T-helper 1 cell (primary cell): ENCODE measurements at places on chromosomes 6 and 20.

DNA sequence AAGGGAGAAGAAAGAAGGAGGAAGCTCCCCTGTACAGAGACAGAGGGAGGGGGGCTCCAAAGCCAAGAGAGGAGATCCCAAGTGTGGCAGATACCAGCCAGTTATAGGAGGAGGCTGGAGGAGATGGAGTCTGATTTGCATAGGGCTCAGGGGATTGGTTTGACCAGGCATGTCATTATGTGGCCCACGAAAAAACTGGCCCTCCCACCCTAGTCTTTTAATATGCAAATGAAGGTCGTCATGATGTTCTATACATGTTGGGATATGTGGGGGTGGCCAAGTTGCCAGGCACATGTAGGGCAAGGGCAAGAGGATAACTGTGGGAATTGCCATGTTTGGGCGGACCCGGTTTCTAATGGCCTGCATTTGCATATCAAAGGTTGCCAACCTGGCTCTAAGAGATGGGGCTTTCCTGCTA lies 17.6 kb upstream of the ZFP64 start:
- DNase-seq: no peak

GRCh38 chr20:62572980-62573379 lies 69.3 kb upstream of the SLCO4A1 start:
- no peak for DNase-seq

GRCh38 chr6:11729076-11729475 lies 49.5 kb downstream of the ADTRP start:
- DNase-seq: no peak

DNA sequence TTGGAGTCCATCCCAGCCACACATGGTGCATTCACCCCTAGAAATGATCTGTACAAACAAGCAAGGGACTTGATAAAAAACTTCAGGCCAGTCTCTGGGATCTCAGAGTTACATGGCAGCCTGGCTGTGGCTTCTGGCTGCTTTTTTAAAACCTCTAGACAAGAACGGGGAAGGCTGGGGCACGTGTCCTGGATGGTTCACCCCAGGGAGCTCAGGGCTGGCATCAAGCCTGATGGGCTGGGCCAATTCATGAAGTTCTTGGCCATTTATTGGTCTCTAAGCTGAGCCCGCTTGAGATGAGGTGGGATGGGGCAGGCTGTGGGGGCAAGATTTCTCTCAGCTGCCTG lies 10.4 kb upstream of the ZFAND3 start:
- no peak for DNase-seq

DNA sequence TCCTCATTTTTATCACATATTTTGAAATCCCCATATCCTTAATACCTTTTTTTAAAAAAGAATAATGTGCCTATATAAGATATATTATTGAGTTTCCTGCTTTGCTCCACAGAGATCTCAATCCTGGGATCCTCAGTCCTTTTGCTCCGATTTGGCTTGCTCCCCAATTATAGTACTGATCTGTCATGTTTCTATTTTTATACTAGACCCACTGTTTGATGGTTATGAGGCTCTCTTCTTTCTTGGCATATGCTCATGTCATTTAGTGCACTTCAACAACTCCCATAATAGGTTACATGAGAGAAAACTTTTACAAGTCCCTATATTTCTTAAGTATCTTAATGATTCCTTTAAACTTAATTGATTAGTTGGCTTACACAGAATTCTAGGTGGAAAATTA lies 958.5 kb upstream of the EPHA7 start:
- no peak for DNase-seq
